ENCODE measurements at places on chromosomes 13 and 19. TPM values are rescaled to one million over a fixed set of nuclear protein-coding genes. Genes with fewer than 3 reads are reported as not detected.
A peak's percentile ranks its signal among the peaks of the same experiment; 100 is the strongest.

Gene IL17D
- total RNA-seq: 0.92 TPM

Gene ARHGAP45
- total RNA-seq: 0.92 TPM

Gene LAIR2
- total RNA-seq: not detected

GRCh38 chr13:71939186-71939585 lies 72.2 kb upstream of the DACH1 start:
- no peak for DNase-seq

DNA sequence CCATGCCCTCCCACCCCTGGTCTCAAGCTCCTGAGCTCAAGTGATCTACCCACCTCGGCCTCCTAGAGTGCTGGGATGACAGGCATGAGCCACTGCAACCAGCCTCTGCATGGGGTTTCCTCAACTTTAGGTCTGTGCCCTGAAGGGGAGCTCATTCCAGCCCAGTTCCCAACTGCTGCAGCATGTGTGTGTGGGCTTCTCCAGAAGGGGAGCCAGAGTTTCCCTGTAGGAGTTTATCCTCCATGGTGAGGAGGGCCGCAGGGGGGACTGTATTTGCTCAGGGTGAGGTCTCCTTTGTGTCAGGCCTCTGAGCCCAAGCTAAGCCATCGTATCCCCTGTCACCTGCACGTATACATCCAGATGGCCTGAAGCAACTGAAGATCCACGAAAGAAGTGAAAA lies 11.3 kb upstream of the ZNF808 start:
- no peak for DNase-seq

DNA sequence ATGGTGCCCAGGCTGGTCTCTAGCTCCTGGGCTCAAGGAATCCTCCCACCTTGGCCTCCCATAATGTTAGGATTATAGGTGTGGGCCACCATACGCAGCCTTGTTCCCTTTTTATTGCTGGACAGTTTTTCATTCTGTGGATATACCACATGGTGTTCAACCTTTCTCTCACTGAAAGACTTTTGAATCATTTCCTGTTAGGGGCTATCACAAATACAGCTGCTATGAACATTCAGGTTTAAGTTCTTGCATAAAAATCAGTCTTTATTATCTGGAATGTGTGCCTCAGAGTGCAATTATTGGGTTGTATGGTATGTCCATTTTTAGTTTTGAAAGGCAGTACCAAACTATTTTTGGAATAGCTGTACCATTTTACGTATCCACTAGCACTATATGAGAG lies 647.2 kb downstream of the LIG4 start:
- DNase-seq: no peak

Gene DACH1
- not detected for total RNA-seq

DNA sequence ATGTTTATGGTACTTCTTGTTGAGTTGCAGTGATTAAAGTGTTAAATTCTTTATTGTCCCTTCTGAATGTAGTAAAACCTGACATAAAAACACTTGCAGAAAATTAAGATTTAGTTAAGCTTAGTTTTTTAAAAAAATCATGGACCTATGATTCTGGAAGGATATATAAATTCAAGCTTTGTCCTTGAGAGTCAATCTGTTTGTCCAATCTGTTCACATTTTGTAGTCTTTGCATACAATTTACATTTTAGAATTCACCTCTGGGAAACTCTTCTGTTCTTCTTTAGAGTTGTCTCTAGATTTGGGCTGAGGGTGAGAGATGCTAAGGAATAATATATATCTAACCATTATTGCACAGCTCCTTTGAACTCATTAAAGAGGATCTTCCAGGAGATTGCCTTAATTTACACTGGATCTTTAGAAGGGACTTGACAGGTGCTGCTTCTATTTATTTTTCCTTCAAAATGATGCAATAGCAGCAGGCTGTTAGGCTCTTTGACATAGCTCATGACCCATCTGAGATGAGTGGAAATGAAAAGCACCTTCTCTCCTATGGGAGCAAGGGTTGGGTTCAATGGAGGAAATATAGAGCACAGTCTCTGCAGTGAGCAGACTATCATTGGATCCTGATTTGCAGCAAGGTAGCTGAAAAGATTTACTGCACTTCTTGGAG lies 433.9 kb downstream of the GPC6 start:
- DNase-seq: no peak

Gene SHISA2
- total RNA-seq: 0.72 TPM

- no peak for DNase-seq
Observed at GRCh38 chr19:6023936-6024335, 46.0 kb upstream of the RANBP3 start.

- no peak for DNase-seq
Observed at GRCh38 chr13:112198396-112199010, 131.6 kb downstream of the SOX1 start.

DNA sequence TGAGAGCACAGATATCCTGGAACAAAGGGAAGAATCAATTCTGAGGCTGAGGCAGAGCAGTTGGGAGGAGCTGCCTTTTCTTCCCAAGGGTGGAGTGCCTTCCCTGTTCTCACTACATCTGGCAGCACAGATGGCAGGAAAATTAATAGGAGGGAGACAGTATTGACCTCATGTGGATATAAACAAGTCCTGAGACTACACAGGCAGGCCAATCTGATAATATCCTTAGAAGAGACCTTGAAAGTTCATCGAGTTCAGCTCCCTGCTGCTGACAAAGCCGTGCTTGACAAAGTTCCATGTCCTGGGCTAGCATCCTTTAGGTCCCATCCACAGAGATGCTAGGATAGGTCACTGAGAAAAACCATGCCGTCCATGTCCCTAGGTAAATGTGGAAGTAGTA lies 1451.5 kb downstream of the EFNB2 start:
- no peak for DNase-seq

GRCh38 chr19:44141191-44142058 lies at the start of gene ZNF234:
ZNF234 (plus strand) TSS chr19:44141554; CDS start chr19:44144633, 3,079 bp downstream.
- peak; percentile 40 for DNase-seq

DNA sequence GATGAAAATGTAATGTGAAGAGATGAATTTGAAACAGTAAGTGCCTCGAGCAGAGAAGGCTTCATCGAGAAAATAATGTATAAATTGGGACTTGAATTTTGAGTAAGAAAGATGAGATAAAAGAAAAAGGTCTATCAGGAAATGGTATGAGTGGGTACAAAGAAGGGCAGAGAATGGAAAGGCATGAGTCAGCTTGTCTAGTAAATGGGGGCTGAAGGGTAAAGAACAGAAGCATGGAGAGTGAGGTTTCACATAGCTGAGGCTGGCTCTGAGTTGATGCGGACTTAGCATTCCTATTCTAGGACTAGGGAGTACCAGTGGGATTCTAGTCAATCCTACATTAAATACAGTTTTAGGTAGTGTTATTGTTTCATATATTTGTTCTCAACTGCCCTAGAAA lies 85.8 kb downstream of the ZC3H13 start:
- no peak for DNase-seq

DNA sequence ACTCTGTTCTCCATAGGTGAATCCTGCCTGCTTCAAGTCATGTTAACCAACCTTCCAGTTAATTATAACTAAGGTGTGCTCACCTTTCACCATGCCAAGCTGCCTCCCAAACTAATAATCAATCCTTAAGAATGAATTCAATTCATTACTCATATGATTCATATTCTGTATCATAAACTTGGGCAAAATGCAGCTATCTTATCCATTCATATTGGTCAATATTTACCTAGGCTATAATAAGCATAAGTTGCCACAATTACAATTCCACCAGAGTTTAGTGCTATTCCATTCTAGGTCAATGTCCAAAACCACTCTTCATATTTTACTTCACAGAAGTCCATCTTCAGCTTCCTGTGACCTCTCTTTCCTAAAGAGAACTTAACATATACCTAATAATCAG lies 13.4 kb downstream of the ELF1 start:
- no peak for DNase-seq

Gene PLIN5
- total RNA-seq: not detected

DNA sequence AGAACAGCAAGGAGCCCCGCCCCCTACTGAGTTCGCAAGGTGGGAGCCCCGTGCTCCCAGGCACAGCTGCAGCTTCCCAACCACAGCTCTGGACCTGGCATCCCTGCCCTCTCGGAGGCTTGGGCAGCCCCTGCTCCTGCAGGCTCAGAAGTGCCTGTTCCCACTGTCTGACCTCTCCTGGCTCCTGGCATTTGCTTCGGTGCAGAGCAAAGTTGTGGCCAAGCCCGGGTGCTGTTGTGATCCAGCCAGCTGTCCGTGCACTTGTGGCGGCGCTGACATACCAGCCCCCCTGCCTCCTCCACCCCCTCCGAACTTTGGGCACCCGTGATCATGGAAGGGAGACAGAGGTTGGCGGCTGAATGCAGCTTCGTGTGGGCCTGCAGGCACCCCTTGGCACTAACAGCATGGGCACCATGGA lies 1386.8 kb downstream of the PCDH9 start:
- no peak for DNase-seq

DNA sequence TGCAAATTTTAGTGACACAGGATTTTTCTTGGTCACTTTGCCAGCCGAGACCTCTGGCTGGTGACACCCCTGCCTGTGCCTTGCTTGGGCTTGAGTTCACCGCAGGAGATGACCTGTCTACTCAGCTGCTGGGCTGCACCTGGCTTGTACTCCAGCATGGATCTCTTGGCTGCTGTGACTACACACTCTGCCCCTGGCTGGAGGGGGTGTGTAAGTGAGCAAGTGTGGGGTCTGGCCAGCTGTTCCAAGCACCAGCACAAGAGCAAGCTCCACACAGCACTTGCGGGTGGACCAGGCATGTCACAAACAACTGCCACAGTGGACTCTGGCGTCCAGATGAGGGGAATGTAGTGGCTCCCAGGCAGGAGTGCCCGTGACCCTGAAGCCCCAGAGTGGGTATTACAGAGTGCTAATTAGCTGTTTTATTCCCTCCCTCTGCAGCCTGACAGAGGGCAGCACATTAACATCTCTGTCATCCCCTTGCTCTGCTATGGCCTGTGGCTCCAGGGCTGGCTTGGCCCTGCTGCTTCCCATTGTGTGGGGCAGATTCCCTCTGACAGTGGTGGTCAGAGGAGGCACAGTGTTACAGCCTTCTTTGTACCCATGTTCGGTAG lies 1387.2 kb downstream of the OLFM4 start:
- no peak for DNase-seq

GRCh38 chr19:33484226-33484774 lies 37.3 kb downstream of the PEPD start:
- DNase-seq: no peak

DNA sequence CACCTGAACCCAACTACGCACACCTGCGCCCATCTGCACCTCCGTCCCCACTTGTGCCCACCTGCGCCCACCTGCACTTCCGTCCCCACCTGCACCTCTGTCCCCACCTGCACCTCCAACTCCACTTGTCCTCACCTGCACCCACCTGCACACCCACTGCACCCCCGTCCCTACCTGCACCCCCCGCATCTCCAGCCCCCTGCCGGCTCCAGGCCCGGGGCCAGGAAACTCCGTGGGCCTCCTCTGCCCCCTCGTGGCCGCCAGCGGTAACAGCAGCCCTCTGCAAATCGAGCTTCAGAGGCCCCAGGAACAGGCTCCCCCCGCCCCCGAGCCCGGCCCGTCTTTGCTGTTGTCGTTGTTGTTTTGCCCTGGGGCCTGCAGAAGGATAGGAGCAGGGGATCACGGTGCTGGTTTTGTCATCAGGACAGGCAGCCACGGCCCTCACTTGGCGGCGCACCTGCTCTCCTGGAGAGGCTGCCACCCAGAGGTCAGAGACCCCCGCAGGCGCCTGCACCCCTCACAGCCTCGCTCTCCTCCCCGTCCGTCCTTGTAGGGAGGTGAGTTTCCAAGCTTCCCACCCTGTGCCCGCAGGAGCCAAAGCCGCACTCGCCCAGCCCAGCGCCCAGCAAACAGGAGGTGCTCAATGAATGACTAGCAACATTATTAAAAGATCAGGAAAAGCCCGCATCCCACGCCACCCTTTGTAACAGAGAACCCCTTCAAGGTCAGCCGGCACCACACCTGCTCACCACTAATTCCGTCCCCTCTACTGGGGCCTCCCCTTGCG lies 65.4 kb downstream of the GNG7 start:
- peak; percentile 16 for DNase-seq

Gene PGLYRP1
- total RNA-seq: not detected

Gene ZNF799
- 2.5 TPM for total RNA-seq

- DNase-seq: no peak
Observed at GRCh38 chr13:102814793-102815192, 15.9 kb downstream of the BIVM start.

- no peak for DNase-seq
Observed at GRCh38 chr13:75806117-75806516, 170.0 kb downstream of the LMO7 start.

Gene TEAD2
- 13.7 TPM for total RNA-seq

- no peak for DNase-seq
Observed at GRCh38 chr19:40175820-40176219, 15.4 kb upstream of the MAP3K10 start.

DNA sequence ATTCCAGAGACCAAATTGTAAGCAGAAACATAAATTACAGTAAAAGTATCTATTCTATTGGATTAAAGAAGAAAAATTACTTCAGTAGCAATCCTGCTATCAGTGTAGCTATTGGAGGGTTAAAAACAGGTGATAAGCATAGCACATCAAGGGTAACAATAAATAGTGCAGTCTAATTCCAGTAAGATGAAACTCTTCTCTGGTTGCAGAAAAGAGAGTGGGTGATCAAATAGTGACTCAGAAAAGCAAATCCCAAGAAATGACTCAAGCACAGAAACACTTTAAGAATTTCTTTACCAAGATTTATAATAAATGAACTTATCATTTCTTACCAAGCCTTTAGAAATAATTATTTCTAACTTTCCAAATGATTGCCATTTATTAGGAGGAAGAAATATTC lies 135.7 kb downstream of the LMO7 start:
- DNase-seq: peak; percentile 44

Gene SLC25A41
- not detected for total RNA-seq

DNA sequence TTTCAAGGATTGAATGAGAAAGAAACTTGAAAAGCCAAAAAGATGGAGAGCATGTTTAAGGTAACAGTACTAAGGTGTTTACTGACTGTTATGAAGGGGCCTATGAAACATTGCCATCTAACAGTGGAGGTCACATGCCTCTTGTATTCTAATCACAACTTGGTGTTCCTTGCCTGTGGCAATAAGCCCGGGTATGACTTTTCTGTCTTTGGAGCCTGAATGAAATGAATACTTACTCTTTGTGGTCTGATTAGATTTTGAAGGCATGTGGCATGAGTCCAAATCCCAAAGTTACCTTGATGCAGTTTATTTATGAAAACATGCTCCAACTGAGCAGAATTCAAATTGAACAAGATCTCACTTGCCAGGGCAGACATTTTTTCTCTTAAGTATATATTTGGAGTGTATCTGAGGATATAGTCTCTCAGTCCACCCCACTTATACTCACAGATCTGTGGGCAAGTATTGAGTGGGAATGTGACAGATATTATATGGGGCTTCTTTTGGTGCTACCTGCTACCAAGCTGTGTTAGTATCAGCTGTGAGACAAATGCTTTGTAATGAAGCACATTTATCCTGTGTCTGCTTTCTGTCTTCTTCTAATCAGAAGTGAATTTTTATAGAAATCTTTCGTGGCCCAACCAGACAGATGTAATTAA lies 67.5 kb downstream of the B3GLCT start:
- no peak for DNase-seq

- DNase-seq: no peak
Observed at GRCh38 chr13:43124490-43124889, 101.1 kb downstream of the DNAJC15 start.

Gene UBE2S
- total RNA-seq: 369 TPM

Gene LGALS14
- not detected for total RNA-seq

All from NCI-H460 (cell line).